ENCODE measurements at places on chromosomes 3 and 15. TPM values are rescaled to one million over a fixed set of nuclear protein-coding genes. Genes with fewer than 3 reads are reported as not detected.
A peak's percentile ranks its signal among the peaks of the same experiment; 100 is the strongest.

GRCh38 chr3:12512534-12513118, 28.3 kb downstream of the TSEN2 start:
- H3K36me3 ChIP-seq, result no peaks in the 10 kb centered on the region
- no peak for DNase-seq
- peaks cover 12% of the 10 kb centered on the region for H3K4me1 ChIP-seq
- no peaks in the 10 kb centered on the region for H3K27me3 ChIP-seq
- no peak overlapping the region for H3K4me3 ChIP-seq

GRCh38 chr3:147407498-147408187, 1.3 kb upstream of the ZIC4 start:
- no peaks in the 10 kb centered on the region for H3K4me1 ChIP-seq
- DNase-seq, result no peak
- H3K36me3 ChIP-seq, result no peaks in the 10 kb centered on the region
- no peak overlapping the region for H3K4me3 ChIP-seq
- H3K27me3 ChIP-seq, result peaks cover 29% of the 10 kb centered on the region
- no peak overlapping the region for H3K27ac ChIP-seq

The TSPAN3 gene
- total RNA-seq, result 446 TPM

DNA sequence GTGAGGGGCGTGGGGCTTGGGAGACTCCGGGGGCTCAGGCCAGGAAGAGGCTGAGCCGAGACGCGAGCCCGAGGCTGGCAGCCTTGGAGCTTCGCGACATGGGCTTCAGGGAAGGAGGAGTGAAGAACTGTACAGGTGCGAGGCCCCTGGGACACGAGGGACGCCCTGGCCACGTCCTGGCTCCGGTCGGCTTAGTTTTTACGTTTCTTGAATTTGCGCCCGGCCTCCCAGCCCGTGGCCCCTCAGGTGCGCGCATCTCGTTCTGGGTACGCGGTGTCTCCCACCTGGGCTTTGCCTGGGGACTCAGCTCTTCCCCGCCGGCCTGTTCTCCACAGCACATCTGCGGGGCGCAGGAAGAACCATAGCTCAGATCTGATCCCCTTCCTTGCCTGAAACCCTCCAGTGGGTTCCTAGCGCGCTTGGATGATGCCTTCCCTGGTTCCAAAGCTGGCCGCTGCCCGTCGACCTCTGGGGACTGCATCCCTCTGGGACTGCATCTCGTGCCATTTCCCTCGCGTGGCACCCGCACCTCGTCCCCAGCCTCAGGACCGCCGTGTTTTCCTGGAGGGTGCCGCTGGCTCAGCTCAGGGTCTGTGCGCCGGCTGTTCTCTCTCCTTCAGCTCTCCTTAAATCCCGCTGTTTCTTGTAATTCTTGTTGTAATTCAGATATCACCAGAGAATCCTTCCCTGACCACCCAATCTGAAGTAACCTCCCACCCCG, 614 bp downstream of the CHCHD6 start:
- no peak for DNase-seq
- peak overlapping the region; percentile 79 for H3K4me3 ChIP-seq
- H3K27ac ChIP-seq, result no peak overlapping the region
- no peaks in the 10 kb centered on the region for H3K36me3 ChIP-seq
- H3K27me3 ChIP-seq, result no peaks in the 10 kb centered on the region

The DPPA2 gene
- total RNA-seq, result not detected

DNA sequence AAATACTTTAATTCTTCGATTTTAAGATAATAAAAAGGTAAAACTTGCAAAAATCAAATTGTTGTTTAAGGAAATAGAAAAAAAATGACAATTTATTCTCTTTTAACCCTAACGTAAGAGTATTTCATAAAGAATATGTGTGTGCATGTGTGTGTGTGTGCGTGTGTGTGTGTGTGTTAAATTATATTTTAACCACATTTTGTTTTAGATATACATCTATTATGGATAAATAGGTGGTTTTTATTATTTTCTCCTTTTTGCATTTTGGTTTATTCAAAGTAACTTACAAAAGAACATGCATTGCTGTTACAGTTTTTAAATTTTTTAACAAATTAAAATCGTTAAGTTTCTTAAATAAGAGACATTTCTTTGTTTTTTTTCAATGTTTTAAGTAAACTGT, 414.4 kb downstream of the NAALADL2 start:
- no peaks in the 10 kb centered on the region for H3K4me1 ChIP-seq
- H3K27ac ChIP-seq, result no peak overlapping the region
- H3K36me3 ChIP-seq, result no peaks in the 10 kb centered on the region
- H3K27me3 ChIP-seq, result no peaks in the 10 kb centered on the region

- H3K4me3 ChIP-seq, result no peak overlapping the region
- no peaks in the 10 kb centered on the region for H3K4me1 ChIP-seq
- DNase-seq, result no peak
- no peaks in the 10 kb centered on the region for H3K36me3 ChIP-seq
- H3K27ac ChIP-seq, result no peak overlapping the region
- no peaks in the 10 kb centered on the region for H3K27me3 ChIP-seq
Observed at GRCh38 chr3:28117598-28117997, 123.8 kb upstream of the CMC1 start.

- no peak overlapping the region for H3K27ac ChIP-seq
- no peaks in the 10 kb centered on the region for H3K36me3 ChIP-seq
- no peak overlapping the region for H3K4me3 ChIP-seq
- DNase-seq, result no peak
- no peaks in the 10 kb centered on the region for H3K27me3 ChIP-seq
Observed at GRCh38 chr3:138441742-138442141, 7.3 kb downstream of the ESYT3 start.

The SOX14 gene
- not detected for total RNA-seq

GRCh38 chr3:38283810-38284755, 2.0 kb downstream of the SLC22A14 start:
- DNase-seq, result no peak
- H3K36me3 ChIP-seq, result no peaks in the 10 kb centered on the region
- no peak overlapping the region for H3K27ac ChIP-seq
- H3K4me1 ChIP-seq, result no peaks in the 10 kb centered on the region
- no peak overlapping the region for H3K4me3 ChIP-seq

DNA sequence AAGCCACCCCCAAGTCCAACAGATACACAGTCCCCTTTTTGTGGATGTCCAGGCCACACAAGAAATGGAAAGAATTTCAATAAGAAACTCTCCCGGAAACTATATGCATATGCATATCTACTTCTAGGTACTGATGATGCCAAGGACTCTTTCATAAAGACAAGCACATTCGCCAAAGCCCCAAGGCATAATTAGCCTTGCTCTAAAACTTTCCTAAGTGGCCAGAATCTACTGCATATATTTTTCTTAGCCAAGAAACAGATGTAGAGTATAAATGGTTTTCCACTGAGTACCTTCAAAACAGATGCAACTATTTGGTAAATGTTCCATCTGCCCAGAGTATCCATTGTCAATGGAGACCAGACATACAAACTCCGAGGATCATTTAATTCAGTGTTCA, 73.9 kb downstream of the MAGI1 start:
- H3K36me3 ChIP-seq, result no peaks in the 10 kb centered on the region
- no peak for DNase-seq
- H3K4me3 ChIP-seq, result no peak overlapping the region
- no peaks in the 10 kb centered on the region for H3K4me1 ChIP-seq

The P2RY13 gene
- total RNA-seq, result 1.5 TPM

- no peaks in the 10 kb centered on the region for H3K36me3 ChIP-seq
- peak overlapping the region; percentile 86 for H3K27ac ChIP-seq
- no peaks in the 10 kb centered on the region for H3K27me3 ChIP-seq
- no peak for DNase-seq
- H3K4me3 ChIP-seq, result peak overlapping the region; percentile 60
- no peaks in the 10 kb centered on the region for H3K4me1 ChIP-seq
Observed at GRCh38 chr3:36945333-36945980, 603 bp upstream of the TRANK1 start.

The RASL12 gene
- total RNA-seq, result 68.0 TPM

The PAQR9 gene
- not detected for total RNA-seq

DNA sequence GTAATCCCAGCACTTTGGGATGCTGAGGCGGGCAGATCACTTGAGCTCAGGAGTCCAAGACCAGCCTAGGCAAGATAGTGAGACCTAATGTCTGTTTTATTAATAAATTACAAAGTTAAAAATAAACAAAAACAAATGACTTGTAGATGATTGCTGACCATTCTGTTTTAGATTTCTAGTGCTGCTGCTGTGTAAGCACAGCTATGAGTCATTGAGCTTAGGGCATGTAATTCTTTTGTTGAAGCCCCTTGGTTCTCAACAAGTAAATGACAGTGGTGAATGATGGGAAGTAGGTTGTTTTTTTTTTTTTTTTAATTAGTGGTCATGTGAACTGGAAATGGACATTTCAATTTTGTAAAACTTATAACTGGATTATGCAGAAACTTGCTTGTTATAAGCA, 63.3 kb downstream of the LEO1 start:
- no peak for DNase-seq
- H3K4me1 ChIP-seq, result no peaks in the 10 kb centered on the region

- H3K36me3 ChIP-seq, result no peaks in the 10 kb centered on the region
- no peaks in the 10 kb centered on the region for H3K27me3 ChIP-seq
Observed at GRCh38 chr3:128605091-128606046, 45.2 kb downstream of the RPN1 start.

The OR5K2 gene
- total RNA-seq, result not detected

GRCh38 chr3:115082260-115082659, 64.8 kb downstream of the ZBTB20 start:
- no peak overlapping the region for H3K4me3 ChIP-seq
- H3K27me3 ChIP-seq, result no peaks in the 10 kb centered on the region
- DNase-seq, result no peak
- H3K36me3 ChIP-seq, result no peaks in the 10 kb centered on the region
- no peaks in the 10 kb centered on the region for H3K4me1 ChIP-seq
- H3K27ac ChIP-seq, result no peak overlapping the region

DNA sequence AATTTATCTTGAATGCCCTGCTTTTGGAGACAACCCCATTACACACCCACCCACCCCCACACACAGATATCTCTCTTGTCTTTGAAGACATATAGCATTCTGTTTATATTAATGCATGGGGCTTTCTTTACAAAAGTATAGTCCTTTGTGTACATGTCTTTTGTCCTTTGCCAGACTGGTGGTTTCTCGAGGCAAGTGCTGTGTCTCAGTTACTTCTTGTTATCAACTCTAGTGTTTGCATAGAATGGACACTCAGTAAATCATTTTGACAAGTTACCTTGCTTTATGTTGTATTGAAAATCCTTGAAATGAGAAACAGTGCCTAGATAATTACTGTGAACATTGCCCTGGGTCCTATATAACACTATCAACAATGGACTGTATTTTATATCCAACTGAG, 33.9 kb downstream of the KBTBD8 start:
- no peak overlapping the region for H3K4me3 ChIP-seq
- H3K27ac ChIP-seq, result no peak overlapping the region
- H3K4me1 ChIP-seq, result no peaks in the 10 kb centered on the region
- no peaks in the 10 kb centered on the region for H3K36me3 ChIP-seq

DNA sequence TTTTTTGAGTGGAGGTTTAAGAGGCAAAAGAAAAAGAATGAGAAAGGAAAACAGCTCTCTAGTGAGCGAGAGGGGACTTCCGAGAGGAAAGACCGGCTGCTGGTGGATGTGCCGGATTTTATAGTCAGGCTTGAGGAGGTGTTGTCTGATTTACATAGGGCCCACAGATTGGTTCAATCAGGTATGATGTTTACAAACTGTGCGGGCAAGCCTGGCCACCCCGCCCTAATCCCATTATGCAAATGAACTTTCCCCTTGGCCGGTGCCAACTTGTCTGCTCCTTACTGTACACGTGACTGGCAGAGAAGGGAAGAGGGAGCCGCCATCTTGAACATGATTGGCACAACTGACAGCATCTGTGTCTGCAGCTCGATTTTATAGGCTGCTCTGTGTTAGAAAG, 44.7 kb downstream of the FAM43A start:
- H3K27me3 ChIP-seq, result no peaks in the 10 kb centered on the region
- H3K27ac ChIP-seq, result no peak overlapping the region
- H3K36me3 ChIP-seq, result no peaks in the 10 kb centered on the region
- no peak for DNase-seq

GRCh38 chr3:18438586-18438985, 13.4 kb upstream of the SATB1 start:
- H3K4me1 ChIP-seq, result no peaks in the 10 kb centered on the region
- H3K4me3 ChIP-seq, result no peak overlapping the region
- DNase-seq, result no peak
- H3K36me3 ChIP-seq, result no peaks in the 10 kb centered on the region

The PPP2R3A gene
- 13.8 TPM for total RNA-seq

DNA sequence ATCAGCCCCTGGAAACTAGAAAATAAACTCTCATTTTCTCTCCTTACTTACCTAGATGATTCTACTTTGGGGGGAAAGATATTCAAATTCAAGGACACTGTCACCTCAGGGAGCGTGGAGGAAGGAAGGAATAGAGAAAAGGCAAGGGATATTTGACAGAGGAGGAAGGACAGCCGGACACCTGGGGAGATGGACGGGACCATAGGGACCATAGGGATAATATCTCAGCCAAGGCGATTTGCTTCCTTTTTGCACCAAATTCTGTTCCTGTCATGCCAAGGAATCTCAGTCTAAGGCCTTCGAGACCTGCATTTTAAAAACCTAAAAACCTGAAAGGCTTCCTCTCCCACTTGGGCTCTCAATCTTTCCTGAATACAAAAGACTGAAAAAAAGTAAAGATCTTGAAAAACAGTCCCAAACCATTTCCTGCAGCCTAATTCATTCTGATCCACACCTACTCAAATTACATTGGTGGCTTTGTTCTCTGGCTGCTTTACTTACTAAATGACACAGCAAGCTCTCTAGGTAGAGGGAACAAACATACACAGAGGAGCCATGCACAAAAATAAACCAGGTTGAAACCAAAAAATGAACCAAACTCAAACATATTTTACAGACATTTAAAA, 73.9 kb upstream of the SLC24A5 start:
- H3K4me3 ChIP-seq, result no peak overlapping the region
- no peak overlapping the region for H3K27ac ChIP-seq
- H3K36me3 ChIP-seq, result no peaks in the 10 kb centered on the region
- no peaks in the 10 kb centered on the region for H3K27me3 ChIP-seq

- peak; percentile 83 for DNase-seq
- H3K27me3 ChIP-seq, result no peaks in the 10 kb centered on the region
- H3K4me1 ChIP-seq, result no peaks in the 10 kb centered on the region
- no peaks in the 10 kb centered on the region for H3K36me3 ChIP-seq
- peak overlapping the region; percentile 98 for H3K27ac ChIP-seq
Observed at GRCh38 chr3:159765030-159765859, 223.4 kb upstream of the IL12A start.

The SCAMP5 gene
- 0.29 TPM for total RNA-seq

DNA sequence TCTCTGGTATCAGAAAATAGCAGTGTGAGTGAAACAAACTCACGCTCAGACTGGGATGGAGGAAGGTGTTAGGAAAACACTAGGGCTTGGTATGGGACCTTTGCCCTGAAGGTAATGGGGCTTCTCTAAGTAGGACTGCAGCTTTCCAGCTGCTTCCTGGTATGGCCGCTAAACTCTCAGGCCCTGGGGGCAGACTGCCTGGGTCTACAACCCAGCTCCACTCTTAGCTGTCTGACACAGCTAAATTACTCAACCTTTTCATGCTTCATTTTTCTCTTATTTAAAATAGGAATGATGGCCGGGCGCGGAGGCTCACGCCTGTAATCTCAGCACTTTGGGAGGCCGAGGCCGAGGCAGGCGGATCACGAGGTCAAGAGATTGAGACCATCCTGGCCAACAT, 5.2 kb upstream of the YEATS2 start:
- no peak for DNase-seq
- no peak overlapping the region for H3K4me3 ChIP-seq
- H3K4me1 ChIP-seq, result no peaks in the 10 kb centered on the region
- no peak overlapping the region for H3K27ac ChIP-seq

- peak overlapping the region; percentile 56 for H3K27ac ChIP-seq
- H3K4me1 ChIP-seq, result peaks cover 3% of the 10 kb centered on the region
- no peak overlapping the region for H3K4me3 ChIP-seq
- DNase-seq, result peak; percentile 43
- no peaks in the 10 kb centered on the region for H3K36me3 ChIP-seq
- no peaks in the 10 kb centered on the region for H3K27me3 ChIP-seq
Observed at GRCh38 chr3:45218578-45219390, 7.3 kb downstream of the TMEM158 start.
